ENCODE measurements at places on chromosomes 2 and 18.
A peak's percentile ranks its signal among the peaks of the same experiment; 100 is the strongest.

DNA sequence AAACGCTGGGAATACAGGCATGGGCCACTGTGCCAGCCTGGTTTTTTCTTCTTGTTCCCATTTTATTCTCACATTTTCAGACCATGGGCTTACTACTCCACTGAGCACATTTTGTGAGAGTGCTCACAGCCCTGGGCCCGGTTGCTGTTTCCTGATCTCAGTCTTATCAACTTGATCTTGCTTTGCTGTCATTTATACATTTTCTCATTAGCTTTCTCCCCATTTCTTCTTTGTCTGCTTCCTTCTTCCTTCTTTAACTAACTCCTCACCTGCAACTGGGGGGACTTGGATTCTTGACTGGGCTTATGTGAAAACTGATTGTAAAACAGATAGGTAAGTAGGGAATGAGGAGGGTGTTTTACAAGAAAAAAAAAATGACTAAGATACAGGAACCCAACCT is 117.3 kb downstream of the PLB1 start:
- no peak for DNase-seq

DNA sequence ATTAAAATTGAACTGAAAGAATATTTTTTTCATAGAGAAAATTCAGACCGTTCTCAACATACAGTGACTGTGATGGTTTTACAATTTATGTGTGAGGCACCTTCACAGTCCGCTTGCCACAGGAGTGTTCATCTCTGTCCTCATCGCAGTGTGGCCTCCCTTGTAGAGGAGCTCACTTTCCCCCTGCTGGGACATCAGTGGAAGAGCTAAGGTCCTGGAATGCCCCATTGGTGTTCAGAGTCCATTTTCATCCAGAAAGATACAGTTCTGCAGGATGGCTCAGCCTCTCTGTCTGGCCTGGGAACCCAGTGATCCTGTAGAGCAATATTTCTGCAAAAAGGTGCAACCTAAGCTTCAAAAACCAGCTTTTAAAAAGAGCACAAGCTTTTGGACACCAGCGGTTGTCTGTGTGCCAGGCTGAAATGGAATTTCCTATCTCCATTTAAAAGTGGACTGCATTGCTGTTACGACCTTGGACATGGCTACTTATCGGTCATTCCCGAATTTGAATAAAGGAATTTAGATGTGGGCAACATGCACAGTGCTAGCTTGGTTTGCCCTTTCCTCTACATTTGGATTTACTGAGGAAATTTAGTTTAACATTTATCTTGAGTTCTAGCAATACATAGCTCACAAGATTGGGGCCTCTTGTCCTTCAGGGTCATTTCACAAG is 26.7 kb upstream of the FAM237A start:
- no peak for DNase-seq

GRCh38 chr2:224151680-224152310 is 112.7 kb upstream of the SERPINE2 start:
- no peak for DNase-seq

- no peak for DNase-seq
These were observed 140.2 kb downstream of the CSRNP3 start for GRCh38 chr2:165609672-165610071.

DNA sequence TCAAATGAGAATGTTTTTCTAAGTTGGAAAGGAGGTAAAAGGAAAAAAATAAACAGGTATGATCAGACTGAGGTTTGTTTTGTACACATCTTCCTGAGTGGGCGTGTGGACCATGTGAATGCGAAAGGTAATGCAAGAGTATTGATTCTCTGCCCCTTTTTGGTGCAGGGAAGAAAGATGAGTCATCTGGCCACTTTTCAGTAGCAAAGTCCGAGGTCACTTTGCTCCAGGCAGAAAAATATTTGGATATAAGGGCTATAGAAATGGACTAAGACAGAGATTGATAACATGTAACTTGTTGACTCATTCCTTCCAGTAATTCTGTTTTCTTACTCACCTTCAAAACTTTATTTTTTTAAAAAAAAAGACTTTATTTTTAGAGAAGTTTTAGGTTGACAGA is 130.5 kb downstream of the DSEL start:
- DNase-seq = no peak

DNA sequence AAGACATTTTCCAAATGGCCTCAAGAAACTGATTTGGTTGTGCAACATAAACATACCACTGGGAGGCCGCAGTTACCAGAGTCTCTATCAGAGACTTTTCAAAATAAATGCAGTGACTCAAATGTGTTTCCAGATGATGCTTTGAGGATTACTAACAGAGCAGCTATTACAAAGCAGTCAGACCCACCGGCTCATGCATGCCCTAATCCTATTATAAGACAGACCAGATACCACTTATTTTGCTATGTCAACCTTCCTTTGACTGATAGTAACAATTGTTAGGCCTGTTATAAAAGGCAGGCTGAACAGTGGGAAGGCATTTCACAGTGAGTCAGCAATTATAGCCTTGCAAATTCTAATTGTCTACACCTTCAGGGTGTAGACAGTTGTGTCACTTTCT is 217.7 kb downstream of the LRRTM1 start:
- DNase-seq = no peak

DNA sequence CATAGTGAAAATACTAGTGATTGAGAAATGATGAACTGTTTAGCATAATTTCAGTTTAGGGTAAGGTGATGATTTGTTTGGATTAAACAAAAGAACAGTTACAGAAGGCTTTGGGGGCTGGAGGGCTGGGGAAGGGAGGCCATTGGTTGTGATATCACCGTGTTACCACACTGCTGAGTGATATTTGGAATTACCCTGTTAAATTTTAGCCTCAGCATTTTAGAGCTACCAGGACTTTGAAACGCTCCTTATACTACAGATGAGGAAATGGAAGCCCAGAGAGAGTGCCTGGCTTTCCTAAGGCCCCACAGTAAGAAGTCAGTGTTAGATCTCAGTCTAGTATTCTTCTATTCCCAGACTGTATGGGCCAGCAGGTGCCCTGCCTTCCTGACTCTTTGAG is 15.6 kb downstream of the ARHGEF33 start:
- no peak for DNase-seq

GRCh38 chr18:75025573-75025972 is 183.4 kb downstream of the PTGR3 start:
- DNase-seq = no peak

DNA sequence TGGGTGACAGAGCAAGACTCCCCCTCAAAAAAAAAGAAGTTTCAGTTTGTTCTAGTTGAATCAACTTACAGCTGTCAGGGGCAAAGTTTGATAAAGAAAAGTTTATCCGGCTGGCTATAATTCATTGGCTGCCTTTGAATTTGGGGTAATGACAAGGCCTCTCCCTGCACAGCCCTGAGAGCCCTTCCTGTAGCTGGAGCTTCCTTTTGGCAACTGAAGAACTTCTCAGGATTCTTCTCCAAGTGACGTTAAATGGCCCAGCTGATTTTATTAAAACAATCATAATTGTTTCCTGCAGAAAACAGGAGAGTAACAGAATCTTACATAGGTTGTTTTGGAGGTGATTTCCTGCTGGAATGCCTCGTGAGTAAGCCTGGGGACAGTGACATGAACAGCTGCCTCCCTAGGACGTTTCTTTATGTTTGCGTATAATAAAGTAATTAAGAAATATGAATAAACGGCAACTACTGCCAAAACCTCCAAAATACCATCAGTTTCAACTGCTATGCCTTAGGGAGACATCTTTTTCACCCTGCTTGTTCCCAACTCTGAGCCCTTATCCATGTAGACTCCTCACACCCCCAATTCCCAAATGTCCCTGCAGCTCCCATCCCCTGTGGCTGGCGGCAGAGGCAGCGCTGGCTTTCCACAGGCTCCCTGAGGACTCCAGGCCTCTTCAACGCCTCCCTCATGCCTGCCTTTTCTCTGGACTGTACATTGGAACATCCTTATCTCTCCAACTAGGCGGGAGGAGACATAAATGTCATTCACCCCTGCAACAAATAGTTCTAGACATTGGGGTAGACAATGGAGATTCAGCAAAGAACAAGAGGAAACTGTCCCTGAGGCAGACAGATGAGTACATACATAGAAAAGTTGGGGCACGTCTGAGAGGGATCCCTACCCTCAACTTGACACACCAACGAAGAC is 59.2 kb upstream of the FZD7 start:
- DNase-seq = no peak

GRCh38 chr18:38884050-38884449 is 1318.5 kb upstream of the CELF4 start:
- DNase-seq = no peak

DNA sequence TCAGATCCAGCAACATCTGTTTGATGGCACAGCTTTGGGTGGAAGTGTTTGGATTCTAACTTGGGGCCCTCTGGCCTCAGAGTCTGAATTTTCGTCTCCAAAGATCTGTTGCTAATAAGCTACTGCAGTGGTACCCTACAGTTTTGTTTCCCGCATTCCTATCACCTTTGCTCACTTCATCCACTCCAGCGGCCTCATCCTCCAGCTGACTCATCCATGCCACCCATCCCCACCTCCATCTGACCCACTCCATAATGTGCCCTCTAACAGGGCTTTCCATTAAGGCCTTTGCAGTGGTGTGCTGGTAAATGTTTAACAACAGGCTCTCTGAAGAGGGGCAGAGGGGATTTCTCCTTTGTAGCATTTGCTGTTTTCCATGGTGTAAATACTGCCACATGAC is 225.5 kb downstream of the TGIF1 start:
- DNase-seq = peak; percentile 88

DNA sequence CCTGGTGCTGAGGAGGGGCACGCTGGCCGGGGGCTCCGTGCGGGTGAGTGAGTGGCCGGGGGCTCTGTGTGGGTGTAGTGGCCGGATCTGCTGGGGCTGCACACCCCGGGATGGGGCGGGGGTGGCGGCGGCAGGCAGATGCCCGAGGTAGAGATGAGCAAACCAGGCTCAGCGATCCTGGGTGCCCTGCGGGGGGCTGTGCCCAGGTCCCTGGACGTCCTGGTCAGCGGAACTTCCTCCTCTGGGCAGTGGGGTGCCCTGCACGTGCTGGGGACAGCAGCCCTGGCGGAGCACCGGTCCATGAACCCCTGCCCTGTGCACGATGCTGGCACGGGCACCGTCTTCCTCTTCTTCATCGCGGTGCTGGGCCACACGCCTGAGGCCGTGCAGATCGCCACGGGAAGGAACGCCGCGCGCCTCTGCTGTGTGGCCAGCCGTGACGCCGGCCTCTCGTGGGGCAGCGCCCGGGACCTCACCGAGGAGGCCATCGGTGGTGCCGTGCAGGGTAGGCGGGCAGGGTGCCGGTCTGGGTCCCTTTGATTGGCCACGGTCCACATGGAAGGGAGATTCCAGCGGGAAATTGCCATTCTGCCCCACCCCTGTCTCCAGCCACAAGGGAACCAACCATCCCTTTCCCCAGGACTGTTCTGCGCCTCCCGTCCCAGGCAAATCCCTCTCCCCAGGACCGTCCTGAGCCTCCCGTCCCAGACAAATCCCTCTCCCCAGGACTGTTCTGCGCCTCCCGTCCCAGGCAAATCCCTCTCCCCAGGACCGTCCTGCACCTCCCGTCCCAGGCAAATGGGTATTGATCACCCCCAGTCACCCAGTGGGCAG is 5.9 kb downstream of the NEU4 start:
- DNase-seq = no peak

GRCh38 chr2:6791682-6792081 is 74.0 kb downstream of the CMPK2 start:
- no peak for DNase-seq

- DNase-seq = no peak
These were observed 20.9 kb upstream of the DNMT3A start for GRCh38 chr2:25362434-25363145.

- DNase-seq = no peak
These were observed 97.8 kb upstream of the PMAIP1 start for GRCh38 chr18:59802031-59802430.

DNA sequence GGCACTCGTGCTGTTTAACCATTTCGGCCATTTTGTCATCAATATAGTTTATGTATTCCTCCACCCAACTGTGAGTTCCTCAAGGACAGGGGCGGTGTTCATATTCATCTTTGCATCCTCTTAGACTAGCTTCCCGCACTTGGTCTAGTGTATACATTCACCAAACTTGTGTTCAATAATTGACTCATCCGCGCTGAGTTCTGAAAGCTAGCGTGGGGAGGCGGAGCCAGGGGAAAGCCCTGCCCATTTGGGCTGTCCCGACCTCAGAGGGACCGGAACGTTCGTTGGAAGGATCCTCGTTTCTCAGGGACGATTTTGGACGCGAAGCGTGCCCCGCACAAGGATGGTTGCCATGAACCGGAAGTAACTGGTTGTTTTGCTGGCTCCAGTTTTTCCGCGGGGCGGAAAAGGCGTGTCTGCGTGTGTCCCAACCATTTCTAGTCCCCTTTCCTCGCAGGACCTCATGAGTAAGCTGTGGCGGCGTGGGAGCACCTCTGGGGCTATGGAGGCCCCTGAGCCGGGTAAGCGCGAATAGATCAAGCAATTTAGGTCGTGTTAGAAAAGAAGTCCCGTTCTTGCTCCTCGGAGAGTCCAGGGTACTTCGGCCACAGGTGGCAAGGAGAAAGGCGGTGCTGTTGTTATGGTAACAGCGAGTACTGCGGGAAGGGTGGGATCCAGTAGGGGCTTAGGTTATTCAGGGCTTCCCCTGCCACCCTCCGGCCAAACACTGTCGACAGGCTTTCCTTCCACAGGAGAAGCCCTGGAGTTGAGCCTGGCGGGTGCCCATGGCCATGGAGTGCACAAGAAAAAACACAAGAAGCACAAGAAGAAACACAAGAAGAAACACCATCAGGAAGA is at the start of gene INO80B:
INO80B (plus strand) TSS at position 434 of the 858 bp plus-strand sequence; CDS start at position 464, 30 bp downstream.
- DNase-seq = peak; percentile 96

DNA sequence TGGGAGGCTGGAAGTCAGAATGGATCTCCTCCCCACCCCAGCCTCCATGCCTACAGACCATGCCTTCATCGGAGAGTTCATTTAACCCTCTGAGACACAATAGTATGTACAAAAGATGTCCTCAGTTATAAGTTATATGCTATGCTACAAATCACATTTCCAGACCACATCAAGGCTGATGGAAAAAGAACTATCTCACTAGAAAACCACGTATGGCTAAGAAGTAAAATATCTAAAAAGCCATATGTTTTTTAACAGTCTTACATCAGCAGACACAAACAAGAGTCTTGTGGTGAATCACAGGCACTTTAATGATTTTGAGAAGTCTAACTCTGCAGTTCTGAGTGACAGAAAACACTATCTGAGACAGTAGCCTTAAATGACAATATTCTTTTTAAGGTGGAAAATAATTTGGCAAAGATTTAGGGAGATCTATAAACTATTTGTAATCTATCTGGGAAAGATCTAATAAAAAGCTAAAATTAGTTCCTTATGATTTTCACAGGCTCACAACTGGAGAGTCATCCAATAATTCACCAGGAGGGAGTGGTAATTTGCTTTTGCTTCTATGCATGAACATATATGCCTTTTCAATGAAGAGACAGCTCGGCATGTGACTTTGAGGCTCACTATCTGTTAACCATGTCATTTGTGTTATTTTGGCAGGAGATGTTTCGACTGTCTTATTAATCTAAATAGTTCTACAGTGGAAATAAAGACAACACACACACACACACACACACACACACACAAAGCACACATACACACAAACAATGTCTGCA is 197.5 kb downstream of the IRS1 start:
- no peak for DNase-seq

DNA sequence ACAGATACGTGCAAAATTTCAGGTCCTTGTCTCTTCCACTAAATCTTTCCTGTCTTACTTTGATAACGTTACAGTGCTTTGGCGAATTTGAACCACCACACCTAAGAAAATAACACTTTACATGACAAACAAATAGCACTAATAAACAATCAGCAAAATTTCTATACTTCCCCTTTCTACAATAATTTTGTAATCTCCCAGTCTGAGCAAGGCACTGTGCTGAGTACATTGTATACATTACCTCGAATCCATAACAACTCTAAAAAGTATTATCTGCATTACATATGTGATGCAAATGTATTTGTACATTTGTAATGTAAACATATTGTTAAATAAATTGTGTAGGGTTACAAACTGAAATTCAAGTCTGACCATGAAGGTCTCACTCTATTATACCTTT is 49.9 kb downstream of the RTN4 start:
- DNase-seq = no peak

Measured in RCC 7860 (cell line).